Memory B cell (primary cell): ENCODE measurements at places on chromosomes 3 and 15.

DNA sequence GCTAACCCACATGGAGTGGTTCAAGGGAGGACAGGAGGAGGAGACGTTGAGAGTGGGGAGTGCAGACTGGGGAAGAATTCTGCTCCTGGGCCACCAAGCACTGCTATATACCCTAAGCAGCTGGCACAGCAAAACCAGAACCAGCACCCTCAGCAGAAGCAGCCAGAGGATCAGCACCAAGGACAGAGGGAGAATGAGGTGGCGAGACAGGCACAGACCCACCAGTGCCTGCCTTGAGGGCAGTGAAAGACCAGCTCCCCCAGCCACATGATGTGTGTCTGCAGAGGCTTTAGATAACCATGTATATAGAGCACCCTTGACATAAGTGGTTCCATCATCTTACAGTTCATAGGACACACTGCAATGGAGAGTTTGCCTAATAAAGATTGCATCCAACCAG is 319.0 kb downstream of the GABRB3 start:
- no peak for DNase-seq

DNA sequence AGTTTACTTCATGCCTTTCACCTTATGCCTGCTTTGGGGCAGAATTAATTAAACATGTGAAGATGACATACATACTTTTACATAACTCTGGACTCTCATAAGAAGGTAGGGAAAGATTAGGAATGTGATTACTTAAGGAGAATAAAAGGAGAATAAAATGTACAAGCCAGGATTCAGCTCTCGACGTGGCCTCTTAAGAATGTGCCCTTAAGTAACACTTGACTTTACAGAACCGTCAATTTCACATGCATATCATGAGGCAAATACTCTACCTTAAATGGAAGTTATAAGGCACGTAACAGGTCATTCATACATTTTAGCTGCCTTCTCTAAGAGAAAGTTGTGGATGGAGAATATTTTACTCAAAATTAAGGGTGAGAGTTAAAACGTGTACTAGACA is 263.7 kb upstream of the LMCD1 start:
- no peak for DNase-seq

- no peak for DNase-seq
Observed at GRCh38 chr3:9111417-9111816, 138.0 kb downstream of the SRGAP3 start.

DNA sequence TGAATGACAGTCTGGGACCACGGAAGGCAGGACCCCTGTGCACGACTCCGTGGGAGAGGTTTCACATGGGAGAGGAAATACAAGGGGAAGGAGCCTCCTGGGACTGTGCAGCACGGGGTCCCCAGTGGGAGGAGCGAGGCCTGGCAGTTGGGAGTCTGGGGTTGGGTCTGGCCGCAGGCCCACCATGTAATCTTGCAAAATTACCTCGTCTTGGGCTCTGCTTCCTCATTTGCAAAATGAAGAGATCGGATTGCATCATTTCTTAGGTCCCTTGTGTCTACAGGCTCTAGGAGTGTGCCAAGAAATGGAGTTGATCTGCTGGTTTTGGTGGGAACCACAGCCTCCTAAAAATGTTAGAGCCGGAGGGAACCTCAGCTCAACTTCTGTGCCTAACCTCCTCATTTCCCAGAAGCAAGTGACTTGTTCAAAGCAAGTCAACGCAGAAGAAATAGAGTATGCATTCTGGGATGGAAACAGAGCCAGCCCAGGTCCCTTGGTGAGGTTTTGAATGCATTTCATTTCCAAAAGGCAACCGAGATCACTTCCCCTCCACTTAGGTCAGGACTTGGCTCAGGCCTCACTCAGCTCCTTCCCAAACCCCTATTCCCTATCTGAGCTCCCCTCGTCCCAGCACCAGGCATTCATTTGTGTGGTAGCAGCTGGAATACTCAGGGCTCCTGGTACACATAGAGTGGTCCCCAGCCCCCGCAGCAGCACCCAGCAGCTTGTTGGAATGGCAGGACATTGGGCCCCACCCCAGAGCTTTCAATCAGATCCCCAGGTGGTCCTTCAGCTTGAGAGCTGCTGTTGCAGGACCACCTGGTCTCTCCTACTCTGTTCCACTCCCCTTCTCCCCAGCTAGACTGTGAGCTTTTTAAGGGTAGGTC is 267.7 kb downstream of the XXYLT1 start:
- no peak for DNase-seq

- no peak for DNase-seq
Observed at GRCh38 chr3:71901645-71902044, 116.7 kb upstream of the PROK2 start.

- no peak for DNase-seq
Observed at GRCh38 chr3:72924055-72924454, 36.2 kb downstream of the GXYLT2 start.

- DNase-seq, result no peak
Observed at GRCh38 chr3:151890721-151891141, 17.3 kb downstream of the SUCNR1 start.

DNA sequence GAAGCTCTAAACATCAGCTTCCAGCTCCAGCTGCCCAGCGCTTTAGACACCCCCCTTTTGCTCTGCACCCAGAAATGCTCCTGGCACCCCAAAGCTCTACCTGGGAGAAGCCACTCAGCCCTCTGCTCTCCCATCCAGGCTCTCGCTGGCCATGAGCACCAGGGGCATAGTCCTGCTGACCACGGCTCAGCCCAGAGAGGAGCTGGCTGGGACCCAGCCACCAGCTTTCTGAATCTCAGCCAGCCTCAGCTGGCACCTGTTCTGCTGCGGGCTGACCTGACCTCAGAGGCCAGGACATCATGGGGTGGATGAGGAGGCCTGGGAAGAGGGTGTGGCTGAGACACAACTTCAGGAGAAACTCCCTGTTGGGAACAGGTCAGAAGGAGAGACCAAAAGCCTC is 8.6 kb downstream of the NTRK3 start:
- DNase-seq, result no peak

- DNase-seq, result no peak
Observed at GRCh38 chr3:189582179-189582578, 49.0 kb upstream of the TP63 start.

DNA sequence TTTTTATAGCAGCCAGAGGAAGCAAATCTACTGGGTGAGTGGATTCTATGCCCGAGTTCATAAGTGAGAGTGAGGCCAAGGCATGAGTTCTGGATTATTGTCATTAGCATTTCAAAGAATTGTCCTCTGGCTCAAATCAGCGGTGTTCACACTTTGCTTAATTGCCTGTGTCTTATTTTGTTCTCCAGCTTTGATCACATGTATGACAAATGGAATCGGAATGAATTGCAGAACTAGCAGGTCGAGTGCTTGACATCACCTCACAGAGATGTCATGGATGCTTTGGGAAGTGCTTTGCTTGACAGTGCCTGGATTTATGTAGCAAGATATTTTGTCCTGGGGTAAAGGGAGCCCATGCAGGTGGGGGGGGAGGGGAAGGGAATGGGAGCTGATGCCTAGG is 68.0 kb downstream of the SH3GL3 start:
- no peak for DNase-seq

DNA sequence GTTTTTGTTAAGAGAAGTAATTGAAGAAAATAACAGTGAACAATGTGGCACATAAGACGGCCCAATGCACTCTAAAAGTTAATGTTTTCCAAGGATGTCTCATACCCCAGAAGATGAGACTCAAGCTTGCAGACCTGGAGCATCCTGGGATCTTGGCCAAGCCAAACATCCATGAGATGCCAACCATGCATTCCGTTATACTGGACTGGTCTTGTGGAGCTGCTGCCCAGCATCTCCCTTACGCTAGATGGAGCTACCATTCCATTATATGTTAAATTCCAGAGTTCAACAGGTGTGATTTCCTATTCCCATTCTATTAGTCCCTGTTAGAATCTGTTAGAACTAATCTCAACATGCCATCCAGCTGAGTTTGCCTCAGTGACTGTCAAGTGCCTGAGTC is 181.8 kb downstream of the PDCD6IP start:
- no peak for DNase-seq

GRCh38 chr15:55389264-55389607 is 18.9 kb downstream of the CCPG1 start:
- DNase-seq, result no peak

- no peak for DNase-seq
Observed at GRCh38 chr15:25243800-25244097, 195.1 kb downstream of the UBE3A start.

DNA sequence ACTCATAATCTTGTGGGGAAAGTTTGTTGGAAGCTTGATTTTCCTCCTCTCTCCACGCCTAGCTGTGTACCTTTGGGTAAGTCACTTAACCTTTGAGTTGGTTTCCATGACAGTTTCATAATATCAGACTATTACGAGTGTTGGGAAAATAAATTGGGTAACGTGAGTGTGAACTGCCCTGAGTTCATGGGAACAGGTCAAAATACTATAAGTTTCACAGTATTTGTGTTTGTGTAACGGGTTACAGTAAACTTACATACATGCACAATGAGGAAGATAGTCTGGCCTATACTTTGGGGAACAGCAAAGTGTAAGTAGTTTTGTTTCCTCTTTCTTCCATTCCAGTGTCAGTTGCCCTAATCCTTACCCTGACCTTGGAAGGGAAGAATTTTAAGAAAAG is 509.9 kb downstream of the MECOM start:
- no peak for DNase-seq

DNA sequence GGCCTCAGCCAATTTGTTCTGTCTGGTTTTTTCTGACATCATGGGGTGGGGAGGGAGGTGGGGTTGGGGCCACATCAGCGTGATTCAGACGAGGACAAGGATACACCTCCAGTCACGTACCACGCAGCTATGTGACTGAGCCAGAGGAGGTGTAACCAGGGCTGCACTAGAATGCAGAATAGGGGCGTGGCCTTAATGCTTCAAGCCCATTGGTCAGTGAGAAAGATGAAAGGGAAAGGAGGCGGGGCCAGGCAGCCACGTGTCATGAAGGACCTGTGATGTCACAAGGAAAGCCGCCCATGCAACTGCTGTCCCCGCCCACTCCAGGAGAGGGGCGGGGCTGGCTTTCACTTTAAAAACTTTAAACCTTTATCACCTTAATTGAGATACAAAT is at the start of gene GOLGA6L2:
GOLGA6L2 (minus strand) TSS at position 137 of the 394 bp plus-strand sequence; CDS start at position 75, 62 bp downstream.
- DNase-seq, result no peak

DNA sequence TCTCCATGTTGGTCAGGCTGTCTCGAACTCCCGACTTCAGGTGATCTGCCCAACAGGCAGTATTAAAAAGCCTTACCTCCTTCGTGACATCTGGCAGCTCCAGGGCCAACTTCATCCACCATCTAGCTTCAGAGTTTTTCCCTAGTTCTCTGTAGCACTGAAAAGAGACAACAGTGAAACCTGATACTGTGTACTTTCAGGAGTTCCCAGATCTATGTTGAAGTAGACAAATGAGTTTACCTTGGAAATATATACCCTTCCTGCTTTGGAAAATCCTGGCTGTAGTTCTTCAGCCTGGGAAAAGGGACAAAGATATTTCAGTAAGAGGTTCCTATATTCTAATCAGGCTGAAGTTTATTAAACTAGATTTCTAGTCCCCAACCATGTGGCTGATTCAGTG is 18.0 kb downstream of the RMDN3 start:
- DNase-seq, result no peak

- DNase-seq, result no peak
Observed at GRCh38 chr3:31634476-31634875, 101.8 kb downstream of the STT3B start.

- no peak for DNase-seq
Observed at GRCh38 chr15:71080705-71081104, 34.6 kb upstream of the THSD4 start.

DNA sequence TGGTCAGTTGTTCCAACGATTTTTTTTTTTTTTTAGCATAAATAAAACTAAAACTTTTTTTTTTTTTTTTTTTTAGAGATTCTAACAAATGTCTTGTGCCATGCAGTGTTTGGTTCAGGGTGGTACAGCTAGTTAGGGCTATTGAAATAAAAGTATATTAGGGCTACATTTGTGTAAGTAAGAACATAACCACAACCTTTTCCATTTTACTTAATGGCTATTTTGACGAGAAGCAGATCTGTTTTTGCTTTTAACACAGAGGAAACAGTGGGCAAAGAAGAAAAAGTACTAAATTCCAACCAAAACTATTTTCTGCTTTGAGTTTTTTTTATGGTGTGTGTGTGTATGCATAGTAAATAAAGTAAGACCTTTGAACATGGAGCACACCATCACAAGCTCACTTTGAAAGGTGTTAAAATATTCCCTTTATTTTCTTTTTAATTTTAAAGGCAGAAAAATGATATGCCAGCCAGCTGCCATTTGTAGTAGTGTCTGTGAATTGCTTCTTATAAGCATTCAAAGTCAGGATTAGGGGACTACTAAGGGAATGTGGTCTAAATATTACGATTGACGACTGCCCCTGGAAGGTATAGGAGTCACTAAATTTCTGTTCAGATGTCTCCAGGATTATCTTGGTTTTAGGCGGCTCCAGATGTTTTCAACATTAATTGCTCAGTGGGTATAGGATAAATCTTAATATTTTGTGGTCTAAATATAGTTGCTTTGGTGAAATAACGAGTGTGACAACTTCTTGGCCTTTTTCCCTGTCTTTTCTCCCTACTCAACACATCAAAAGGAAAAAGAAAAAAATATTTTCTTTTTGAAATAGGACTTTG is 3.1 kb downstream of the RARB start:
- DNase-seq, result no peak

DNA sequence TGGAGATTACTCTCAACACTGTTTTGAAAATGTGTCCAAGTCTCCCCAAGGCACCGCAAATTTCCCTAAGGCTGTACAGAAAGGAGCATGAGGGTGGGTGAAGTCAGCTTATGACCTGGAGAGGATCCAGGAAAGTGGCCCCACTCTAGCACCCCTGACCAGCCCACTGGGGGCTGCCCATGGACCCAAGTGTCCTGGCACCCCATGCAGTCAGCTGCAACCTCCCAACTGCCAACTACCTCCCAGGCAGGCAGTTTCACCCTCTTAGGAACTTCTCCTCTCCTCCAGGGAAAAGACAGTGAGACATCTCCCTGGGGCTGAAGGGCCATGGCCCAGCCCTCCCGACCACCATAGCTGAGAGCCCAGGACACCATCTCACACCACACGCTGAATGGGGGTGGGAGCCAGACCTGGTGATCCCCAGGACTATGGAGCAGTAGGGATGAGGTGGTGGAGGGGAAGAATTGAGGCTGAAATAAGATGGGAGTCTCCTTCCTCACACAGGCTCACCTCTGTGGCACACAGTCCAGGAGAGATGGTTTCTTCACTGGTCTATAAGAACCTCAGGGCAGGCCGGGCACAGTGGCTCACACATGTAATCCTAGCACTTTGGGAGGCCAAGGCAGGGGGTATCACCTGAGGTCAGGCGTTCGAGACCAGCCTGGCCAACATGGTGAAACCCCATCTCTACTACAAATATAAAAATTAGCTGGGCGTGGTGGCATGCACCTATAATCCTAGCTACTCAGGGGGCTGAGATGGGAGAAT is 104.4 kb downstream of the DAPK2 start:
- DNase-seq, result no peak
